Small intestine (tissue), 16 donors: ENCODE measurements at places on chromosomes 11 and 22. TPM values are rescaled to one million over a fixed set of nuclear protein-coding genes. Genes with fewer than 3 reads are reported as not detected.

KRTAP5-11 gene
- not detected for polyA plus RNA-seq

SERHL2 gene
- 2.4 TPM for polyA plus RNA-seq

SCN4B gene
- polyA plus RNA-seq = 1.1 TPM

KBTBD3 gene
- polyA plus RNA-seq = 7.4 TPM

OR2AG2 gene
- 0.09 TPM for polyA plus RNA-seq

IGSF9B gene
- 2.1 TPM for polyA plus RNA-seq

SELENOM gene
- 48.4 TPM for polyA plus RNA-seq

UBQLNL gene
- not detected for polyA plus RNA-seq

DNA sequence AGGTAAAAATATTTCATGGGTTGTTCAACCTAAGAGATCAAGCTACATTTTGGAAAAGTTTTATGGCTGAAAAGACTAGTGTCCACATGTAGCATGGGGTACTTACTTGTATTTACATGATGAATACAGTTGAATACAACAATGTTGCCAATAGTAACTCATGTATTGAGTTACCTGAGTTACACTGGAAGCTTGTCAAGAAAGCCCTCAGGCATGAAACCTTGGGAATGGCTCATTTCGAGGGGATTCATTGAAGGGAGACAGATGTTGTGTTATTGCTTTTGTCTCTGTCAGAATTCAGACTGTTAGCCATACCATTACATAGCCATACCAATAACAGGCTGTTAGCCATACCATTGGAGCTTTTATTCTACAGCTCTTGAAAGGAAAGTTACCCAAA is 9.2 kb downstream of the OR51F2 start:
- DNase-seq = no peak

- DNase-seq = peak; percentile 71
These were observed 39.0 kb downstream of the GRAMD1B start for GRCh38 chr11:123469089-123469488.

GRCh38 chr22:29117799-29118477 is 45.1 kb downstream of the KREMEN1 start:
- no peak for DNase-seq

GRCh38 chr11:116928102-116928777 is 90.8 kb upstream of the APOA1 start:
- no peak for DNase-seq

DNA sequence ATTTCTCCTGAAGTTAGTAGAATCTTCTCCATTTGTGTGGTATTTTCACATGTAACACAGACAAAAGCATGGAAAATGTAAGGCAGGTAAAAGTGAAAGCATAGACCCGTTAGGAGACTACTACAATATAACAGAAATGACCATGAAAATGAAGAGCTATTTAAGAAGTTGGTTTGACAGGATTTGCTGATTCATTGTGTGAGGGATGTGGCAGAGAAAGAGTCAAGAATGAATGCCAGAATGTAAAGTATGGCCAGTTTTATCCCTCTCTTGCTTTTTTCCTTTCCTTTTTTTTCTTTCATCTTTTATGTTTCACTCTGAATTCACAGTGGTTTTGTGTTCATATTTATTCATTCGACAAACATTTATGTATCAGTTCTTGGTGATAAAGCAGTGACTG is 115.9 kb downstream of the ARFGAP2 start:
- DNase-seq = no peak

DNA sequence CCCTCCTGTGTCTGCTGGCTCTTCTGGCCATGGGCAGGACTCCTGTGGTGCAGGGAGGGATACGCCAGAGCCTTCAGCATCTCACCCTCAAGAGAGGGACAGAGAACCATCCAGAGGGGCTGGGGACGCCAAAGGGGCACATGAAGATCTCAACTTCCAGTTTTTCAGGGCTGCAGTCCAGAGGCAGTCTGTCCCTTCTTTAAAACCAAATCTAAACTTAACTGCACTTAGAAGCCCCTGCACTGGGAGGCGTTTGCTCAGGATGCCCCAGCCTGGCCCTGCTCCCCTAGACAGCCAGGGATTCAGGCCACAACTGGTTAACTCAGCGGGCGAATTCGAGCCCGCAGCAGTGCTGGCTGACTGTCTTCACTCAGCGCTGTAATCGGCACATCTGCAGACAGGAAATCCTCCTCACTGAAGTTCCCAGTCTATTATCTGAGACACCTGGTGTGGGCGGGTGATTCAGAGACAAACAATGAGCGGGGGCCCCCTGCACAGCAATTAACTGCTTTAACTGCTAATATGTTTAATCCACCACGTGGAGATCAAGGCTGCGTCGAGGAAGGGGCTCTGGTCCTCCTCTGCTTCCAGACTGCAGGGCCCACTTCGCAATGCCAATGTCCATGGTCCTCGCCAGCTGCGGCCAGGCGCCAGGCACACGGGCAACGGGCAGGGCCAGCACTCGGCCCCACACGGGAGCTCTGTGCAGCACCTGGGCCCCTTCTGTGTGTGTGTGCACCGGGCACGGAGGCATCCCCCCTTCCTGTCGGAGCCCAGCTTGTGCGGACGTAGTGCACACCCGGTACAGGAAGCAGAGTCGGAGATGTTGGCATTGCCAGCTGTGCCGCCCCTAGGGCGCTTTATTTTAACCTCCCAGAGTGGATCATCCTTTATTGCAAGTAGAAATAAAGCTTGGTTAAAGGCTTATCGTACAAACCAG is 36.9 kb upstream of the GNB1L start:
- peak; percentile 55 for DNase-seq

GRCh38 chr22:26610072-26610958 is 7.5 kb downstream of the CRYBB1 start:
- peak; percentile 15 for DNase-seq

- no peak for DNase-seq
These were observed 44.3 kb downstream of the SCGB1A1 start for GRCh38 chr11:62463121-62463542.

GRCh38 chr11:57345555-57346211 is 7.5 kb downstream of the P2RX3 start:
- DNase-seq = peak; percentile 80

DNA sequence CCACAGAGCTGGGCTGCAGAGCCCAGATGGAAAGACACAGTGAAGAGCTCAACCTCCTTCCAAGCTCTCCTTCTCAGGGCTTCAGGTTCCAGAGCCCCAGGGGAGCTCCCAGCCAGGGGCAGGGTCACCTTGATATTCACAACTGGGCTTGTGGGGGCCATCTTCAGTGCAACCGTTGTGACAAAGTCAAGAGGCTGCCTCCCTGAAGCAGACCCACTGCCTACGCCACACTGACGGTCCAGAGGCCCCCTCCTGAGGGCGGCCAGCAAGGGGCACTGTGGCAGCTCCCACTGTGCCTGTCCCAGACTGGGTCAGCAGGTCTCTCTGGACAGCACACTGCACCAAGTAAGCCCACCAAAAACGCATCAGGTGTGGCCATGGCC is 84.1 kb downstream of the DGCR2 start:
- no peak for DNase-seq
